ENCODE measurements at places on chromosomes 12 and 14.

DNA sequence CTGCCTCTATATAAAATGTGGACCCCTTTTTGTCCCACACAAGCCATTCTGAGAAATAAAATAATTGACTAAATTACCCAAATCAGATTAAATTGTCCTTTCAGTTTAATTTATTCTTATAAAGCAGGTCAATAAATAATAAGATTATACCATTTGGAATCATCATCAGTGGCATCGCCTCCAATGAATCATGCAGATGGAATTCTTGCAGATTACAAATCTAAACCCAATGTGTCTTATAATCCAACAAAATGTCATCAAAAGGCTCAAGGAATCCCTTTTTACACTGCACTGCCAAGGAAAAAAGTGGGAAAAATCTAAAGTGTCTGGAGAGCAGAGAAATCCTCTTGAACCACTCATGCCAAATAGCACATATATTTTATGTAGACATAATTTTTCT lies 138.2 kb upstream of the TSPAN8 start:
- no peak for DNase-seq

DNA sequence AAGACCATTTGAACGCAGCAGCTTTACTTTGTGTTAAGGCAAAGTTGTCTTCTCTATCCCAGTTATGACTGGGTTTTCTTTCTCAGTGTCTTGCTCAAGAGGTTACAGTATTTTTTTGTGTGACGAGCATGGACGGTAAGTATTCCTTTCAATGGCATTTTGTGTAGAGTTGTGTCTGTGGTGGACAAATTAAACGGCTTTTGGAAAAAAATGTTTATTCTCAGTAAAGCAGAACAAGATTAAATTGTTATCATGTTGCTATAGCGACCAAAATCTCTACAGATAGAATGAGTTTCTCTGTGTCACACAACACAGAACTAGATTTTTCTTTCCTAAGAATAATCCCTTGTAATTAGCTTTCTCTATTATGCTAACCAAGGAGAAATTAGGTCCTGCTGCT lies 417.1 kb downstream of the AEBP2 start:
- no peak for DNase-seq

DNA sequence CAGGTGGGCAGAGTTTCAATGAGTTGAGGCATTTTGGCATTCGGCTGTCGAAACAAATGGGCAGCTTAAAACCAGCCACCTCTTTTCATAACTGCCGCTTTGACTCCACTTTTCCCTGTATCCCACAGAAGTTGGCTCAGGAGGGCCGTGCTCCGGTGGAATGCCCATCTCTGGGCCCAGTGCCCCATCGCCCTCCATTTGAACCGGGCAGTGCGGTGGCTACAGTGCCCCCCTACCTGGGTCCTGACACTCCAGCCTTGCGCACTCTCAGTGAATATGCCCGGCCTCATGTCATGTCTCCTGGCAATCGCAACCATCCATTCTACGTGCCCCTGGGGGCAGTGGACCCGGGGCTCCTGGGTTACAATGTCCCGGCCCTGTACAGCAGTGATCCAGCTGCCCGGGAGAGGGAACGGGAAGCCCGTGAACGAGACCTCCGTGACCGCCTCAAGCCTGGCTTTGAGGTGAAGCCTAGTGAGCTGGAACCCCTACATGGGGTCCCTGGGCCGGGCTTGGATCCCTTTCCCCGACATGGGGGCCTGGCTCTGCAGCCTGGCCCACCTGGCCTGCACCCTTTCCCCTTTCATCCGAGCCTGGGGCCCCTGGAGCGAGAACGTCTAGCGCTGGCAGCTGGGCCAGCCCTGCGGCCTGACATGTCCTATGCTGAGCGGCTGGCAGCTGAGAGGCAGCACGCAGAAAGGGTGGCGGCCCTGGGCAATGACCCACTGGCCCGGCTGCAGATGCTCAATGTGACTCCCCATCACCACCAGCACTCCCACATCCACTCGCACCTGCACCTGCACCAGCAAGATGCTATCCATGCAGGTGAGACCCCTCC lies 5.0 kb upstream of the RNU7-1 start:
- no peak for DNase-seq

- no peak for DNase-seq
These were observed 598.5 kb upstream of the LMO3 start for GRCh38 chr12:17204289-17205054.

DNA sequence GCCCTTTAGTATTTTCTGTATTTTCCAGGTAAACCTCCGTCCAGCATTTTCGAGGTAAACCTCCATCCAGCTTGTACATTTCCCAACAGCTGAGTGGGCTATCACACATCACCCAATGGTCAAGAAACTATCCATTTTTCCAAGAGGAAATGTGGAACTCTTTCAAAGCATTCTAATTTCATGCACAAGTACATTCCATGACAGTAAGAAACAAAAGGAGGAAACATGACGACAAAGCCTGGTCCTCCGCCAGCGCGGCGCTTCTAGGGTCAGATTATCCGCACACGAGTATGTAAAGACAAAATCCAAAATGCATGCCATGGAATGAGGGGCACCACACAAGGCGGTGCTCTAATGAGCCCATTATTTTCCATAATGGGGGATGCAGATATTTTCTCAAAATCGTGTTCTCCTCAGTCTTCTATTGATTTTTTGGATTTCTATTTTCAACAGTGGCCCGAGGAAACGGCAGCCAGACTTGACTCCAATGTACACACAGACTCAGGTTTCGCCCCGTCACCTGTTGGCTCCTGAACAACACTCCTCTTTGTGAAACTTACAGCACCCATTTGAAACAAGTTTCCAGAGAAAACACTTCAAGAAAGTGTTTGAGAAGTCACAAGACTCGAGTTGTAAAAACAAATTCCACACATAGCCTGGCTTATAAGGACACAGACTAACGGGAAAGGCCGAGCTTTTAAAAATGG lies 107.4 kb downstream of the PRICKLE1 start:
- no peak for DNase-seq

DNA sequence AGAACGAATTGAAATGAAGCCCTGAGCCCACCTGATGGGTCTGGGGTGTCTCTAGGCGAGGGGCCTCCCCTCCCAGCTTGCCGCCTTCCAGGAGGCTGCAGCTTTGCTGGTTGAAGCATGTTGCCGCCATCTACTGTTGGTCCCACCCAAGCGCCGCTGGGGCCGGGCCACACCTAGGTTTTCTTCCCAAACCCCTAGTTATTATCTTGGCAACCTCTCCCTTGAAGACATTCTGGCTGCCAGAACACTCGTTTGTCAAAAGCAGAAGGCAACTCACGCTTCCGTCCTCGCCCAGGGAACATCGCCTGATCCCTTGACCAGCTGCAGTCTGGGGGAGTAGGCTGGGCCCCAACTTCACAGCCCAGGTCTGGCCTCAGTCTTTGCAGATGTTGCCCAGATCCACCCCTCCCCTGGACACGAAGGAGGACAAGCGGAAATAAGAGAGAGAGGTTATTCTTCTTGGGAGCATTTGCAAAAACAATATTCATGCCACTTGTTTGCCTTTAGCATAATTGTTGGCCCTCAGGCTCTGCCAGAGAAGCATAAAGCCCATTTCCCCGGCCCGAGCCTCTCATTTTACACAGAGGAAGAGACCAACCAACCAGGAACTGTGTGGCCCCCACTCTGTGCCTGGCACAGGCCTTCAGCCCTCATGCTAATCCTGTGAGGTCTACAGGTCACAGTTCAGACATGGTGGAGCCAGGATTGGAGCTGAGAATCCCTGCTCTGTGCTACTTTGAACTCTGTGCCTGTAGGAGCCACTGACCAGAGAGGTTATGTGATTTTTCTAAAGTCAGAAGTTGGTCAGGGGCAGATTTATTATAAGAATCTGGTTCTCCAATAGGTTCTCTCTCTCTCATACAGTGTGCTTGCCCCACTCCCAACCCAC lies 6.8 kb downstream of the EMP1 start:
- DNase-seq: no peak

DNA sequence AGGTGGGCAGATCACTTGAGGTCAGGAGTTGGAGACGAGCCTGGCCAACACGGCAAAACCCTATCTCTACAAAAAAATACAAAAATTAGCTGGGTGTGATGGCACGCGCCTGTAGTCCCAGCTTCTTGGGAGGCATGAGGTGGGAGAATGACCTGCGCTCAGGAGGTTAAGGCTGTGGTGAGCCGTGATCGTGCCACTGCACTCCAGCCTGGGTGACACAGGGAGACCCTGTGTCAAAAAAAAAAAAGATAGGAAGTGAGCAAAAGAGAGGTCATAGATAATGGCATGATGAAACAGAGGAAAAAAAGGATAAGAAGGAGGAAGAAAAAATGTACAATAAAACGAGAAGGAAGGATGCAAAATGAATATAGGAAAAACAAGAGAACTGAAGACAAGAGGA lies 159.5 kb downstream of the ETV6 start:
- no peak for DNase-seq

DNA sequence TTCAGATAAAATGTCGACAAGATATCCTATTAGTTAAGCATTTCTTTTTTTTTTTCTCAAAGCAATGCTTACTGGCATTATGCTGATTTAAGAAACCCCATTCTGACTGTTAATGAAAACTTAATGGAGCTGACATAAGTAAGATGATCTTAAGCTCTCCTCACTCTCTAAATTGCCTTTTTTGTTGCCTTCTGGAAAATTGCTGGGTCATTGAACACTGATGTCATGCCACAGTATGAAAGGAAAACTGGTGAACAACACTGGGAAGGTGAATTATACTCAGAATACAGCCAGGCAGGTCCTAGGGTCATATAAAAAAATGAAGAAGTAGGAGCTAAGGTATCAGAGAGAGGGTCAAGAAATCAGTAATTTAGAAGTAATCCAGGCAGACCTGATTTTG lies 179.9 kb downstream of the BTG1 start:
- no peak for DNase-seq

DNA sequence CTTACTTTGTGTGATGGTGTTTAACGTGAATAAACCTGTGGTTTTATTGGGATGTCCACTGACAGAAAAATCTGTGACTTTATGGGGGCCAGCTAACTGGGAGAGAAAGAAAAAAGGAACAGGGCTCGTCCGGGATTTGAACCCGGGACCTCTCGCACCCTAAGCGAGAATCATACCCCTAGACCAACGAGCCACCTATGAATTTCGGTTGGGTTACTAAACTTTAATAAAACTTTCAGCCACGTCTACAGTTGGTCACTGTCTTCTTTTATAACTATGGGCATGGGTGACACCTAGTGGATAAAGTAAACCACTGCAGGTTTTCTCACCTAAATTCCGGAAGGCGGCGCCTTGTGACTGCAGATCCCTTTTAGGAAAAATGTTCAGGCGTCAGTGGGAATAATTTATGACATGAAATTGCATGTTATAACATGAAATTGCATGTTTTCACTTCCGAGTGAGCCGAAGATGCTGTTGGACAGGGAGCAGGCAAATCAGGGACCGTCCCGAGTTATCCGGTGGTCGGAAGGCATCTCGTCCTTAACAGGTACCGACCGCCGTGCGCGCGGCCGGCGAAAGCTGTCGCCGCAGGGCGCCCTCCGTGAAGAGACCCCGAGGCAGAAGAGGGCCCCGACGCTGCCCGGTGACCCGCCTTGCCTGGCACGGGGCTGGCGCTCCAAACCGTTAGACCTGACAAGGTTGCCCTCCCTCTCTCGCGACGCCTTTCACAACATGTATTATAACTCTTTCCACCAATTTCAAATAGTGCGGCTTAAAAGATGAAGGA lies 18.2 kb upstream of the RNASE12 start:
- DNase-seq: peak; percentile 92

GRCh38 chr12:53048780-53049401 lies 974 bp upstream of the TNS2 start:
- DNase-seq: no peak

DNA sequence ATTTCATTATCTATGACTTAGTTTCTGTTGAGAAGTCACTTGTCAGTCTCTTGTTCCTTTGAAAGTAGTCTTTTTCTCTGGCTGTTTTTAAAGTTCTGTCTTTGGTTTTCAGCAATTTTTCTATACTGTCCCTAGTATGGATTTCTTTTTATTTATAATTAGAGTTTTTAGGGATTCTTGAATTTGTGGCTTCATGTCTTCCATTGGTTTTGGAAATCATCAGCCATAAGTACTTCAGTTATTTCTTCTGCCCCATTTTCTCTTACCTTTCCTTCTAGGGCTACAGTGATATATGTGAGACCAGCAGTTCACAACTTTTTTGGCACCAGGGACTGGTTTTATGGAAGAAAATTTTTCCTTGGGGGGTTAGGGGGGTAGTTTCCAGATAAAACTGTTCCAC lies 90.0 kb upstream of the EVL start:
- no peak for DNase-seq

DNA sequence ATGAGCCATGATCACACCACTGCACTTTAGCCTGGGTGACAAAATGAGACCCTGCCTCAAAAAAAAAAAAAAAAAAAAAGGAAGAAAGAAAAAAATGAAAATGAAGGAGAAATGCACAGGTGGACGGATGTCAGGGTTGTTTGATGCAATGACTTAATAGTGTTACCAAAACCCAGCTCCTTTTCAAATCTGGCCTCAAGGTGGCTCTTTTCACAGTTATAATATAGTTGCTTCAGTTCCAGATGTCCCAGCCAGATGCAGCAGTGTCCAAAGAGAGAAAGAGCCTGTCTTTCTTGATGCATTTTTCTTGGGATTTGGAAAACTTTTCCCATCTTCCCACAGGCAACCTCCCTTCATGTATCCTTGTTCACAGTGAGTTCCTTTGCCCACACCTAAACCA lies 36.5 kb downstream of the KCNMB4 start:
- no peak for DNase-seq

DNA sequence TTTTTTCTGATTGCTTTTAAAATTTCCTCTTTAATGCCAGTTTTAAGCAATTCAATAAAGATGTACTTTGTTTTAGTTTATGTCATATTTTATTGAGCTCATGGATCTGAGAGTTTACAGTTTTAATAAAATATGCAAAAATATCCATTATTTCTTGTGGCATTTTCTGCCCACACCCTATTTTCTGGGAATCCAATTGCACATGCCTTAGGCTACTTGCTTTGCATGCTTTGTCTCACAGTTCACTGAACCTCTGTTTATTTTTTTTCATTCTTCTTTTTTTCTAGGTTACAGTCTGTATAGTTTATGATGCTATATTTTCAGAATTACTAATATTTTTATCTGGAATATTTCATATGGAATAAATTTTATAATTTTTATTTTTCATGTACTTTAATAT lies 1258.0 kb downstream of the FSCB start:
- no peak for DNase-seq

DNA sequence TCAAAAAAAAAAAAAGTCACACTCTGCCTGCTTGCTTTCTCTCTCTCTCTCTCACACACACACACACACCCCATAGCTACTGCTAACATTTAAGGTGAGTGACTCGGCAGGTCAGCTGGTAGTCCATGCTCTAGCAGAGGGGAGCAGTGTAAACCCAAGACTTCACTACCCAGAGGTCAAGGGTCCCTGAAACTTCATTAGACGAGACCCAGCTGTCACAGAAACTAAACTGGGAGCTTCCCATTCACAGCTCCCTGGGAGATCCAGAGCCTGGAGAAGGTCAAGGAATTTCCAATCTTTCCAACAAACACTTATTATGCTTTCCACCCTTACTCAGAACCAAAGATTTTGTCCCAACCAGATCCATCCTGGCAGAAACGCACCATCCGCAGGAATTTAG lies 33.2 kb downstream of the CKAP4 start:
- DNase-seq: no peak

- peak; percentile 53 for DNase-seq
These were observed 2.3 kb upstream of the ACVRL1 start for GRCh38 chr12:51904951-51905470.

GRCh38 chr14:61454545-61454944 lies 133.2 kb downstream of the PRKCH start:
- no peak for DNase-seq

Data from DMS 273 treated with DMSO at 0.1 percent for 48 hours (cell line).